ENCODE measurements at places on chromosomes 4 and X.

- no peaks in the 10 kb centered on the region for H3K27me3 ChIP-seq
- no peaks in the 10 kb centered on the region for H3K36me3 ChIP-seq
- no peak overlapping the region for H3K27ac ChIP-seq
- no peak for DNase-seq
- no peak overlapping the region for H3K4me3 ChIP-seq
- H3K4me1 ChIP-seq: no peaks in the 10 kb centered on the region
Measured at GRCh38 chr4:101217353-101218031, 129.8 kb downstream of the PPP3CA start.

DNA sequence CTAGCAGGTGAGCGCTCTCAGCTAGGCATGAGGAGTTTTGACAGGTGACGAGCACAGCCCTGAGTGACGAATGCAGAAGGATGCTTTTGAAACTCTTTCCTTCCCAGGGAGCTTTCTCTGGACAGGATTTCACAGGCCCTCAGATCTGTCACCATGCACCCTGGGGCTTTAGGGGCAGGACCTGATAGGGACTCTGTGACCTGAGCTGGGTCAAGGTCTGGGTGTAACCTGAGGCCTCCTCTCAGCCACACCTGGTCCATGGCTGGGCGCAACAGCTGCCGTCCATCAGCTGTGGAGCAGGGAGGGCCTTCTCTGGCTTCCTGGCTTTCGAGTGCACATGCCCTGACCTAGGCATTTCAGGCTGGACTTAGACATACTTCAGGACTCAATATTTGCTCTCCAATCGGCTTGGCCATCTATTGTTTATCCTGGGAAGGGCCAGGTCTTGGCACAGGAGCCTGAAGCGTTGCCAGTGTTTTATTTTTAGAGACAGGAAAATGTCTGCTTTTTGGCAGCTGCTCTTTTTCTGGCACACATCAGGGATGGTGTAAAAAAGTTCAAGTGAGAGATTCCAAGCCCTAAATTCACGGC lies 56.4 kb downstream of the C4orf51 start:
- H3K27ac ChIP-seq: no peak overlapping the region
- no peak overlapping the region for H3K4me3 ChIP-seq
- no peaks in the 10 kb centered on the region for H3K36me3 ChIP-seq
- peaks cover 9% of the 10 kb centered on the region for H3K4me1 ChIP-seq

GRCh38 chrX:133864236-133864635 lies 121.2 kb downstream of the GPC3 start:
- no peaks in the 10 kb centered on the region for H3K4me1 ChIP-seq
- H3K36me3 ChIP-seq: no peaks in the 10 kb centered on the region
- H3K27ac ChIP-seq: no peak overlapping the region

- H3K27me3 ChIP-seq: no peaks in the 10 kb centered on the region
- DNase-seq: no peak
- peaks cover 7% of the 10 kb centered on the region for H3K4me1 ChIP-seq
- no peak overlapping the region for H3K27ac ChIP-seq
- H3K36me3 ChIP-seq: no peaks in the 10 kb centered on the region
Measured at GRCh38 chr4:120812216-120812615, 110.3 kb downstream of the PRDM5 start.

- H3K4me1 ChIP-seq: no peaks in the 10 kb centered on the region
- H3K27ac ChIP-seq: no peak overlapping the region
- no peak overlapping the region for H3K4me3 ChIP-seq
Measured at GRCh38 chrX:30301963-30302362, 7.2 kb downstream of the NR0B1 start.

DNA sequence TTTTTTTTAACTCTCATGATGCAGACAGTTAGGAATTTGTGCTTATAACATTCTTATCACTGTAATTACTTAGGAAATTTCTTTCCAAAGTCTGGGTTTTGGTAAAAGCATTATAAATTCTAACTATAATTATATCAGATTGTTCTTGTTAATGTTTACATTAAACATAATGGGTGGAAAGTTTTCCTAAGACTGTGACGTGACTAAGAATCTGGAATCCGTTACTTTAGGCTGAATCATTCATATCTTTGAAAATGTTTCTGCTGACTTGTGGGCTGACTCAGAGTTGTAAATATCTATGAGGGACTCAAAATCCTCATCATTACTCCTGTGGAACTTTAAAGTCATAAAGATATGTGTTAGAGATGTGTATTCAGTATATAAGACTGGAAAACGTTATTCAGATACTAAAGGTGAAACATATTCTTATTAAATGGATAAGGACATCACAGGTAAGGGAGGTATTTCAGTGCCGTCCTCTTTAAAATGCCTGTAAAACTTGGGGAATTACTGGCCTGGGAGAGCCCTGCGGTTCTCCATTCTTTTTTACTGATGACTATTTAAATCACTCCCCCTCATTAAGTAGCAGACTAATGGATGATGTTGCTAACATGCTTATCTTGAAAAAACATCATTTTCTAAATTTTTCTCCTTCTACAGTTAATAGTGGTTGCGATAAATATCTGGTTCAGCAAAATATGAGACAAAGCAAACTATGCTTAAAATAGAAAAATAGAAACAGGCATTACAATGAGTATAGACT lies 159.0 kb downstream of the DCLK2 start:
- H3K4me1 ChIP-seq: no peaks in the 10 kb centered on the region
- DNase-seq: no peak
- H3K36me3 ChIP-seq: no peaks in the 10 kb centered on the region
- H3K27ac ChIP-seq: no peak overlapping the region
- H3K27me3 ChIP-seq: no peaks in the 10 kb centered on the region
- no peak overlapping the region for H3K4me3 ChIP-seq
